ENCODE measurements at places on chromosomes 5 and 9.

DNA sequence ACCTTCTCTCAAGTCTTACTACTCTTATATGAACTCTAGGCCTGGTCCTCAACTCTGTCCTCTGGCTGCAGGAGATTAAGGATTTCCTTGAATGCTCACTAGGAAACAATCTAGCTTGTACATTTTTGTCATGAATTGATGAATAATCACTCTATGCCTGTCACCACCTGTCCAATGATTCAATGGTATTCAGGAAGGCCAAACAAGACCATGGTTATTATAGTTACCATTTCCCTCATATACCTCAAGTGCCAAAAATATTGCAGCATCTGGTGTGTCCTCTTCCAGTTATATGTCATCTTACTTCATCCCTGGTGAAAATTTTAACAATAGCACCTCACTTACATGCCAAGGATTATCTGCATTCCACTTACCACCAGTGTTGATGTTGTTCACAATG lies 179.0 kb upstream of the MOCS2 start:
- DNase-seq = no peak

DNA sequence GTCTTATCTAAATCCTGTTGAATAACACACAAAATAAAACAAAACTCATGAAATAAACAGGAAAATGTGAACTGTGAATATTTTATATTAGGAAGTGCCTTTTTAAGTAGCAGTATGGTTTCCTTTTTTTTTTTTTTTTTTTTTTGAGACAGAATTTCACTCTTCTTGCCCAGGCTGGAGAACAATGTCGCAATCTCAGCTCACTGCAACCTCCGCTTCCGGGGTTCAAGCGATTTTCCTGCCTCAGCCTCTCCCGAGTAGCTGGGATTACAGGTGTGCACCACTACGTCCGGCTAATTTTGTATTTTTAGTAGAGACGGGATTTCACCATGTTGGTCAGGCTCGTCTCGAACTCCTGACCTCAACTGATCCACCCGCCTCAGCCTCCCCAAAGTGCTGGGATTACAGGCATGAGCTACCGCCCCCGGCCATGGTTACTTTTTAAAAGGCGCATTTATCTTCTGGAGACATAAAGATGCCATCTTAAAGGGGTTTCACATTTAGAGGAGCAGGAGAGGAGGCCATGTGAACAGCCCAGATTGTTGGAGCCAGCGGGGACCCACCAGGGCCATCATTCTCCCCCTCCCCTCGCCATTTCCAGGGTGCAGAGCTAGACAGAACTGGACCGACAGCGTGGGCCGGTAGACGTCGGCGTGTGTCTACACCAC lies 64.1 kb downstream of the ROR2 start:
- no peak for DNase-seq

DNA sequence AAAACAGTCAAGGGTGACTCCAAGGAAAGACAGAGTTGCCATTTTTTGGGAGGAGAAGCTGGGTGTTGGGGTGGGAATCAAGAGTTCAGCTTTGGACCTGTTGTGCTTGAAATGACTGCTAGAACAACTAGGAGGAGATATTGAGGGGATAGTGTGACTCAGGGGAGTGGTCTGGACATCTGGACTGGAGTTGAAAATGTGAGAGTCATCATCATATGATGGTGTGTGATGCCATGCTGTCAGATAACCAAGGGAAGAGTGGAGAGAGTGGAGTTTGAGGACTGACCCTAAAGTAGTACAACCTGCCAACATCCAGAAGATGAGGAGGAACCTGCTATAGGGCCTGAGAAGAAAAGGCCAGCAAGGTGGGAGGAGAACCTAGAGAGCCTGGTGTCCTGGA lies 199.7 kb downstream of the ARHGEF28 start:
- DNase-seq = no peak

- DNase-seq = no peak
Observed at GRCh38 chr5:5063533-5063953, 76.6 kb upstream of the ADAMTS16 start.

- DNase-seq = no peak
Observed at GRCh38 chr9:121776001-121776738, 124.7 kb downstream of the DAB2IP start.

GRCh38 chr5:146399481-146399880 lies 47.7 kb upstream of the TCERG1 start:
- DNase-seq = no peak
